Peyer's patch (tissue), 4 donors: ENCODE measurements at places on chromosomes 3 and 15.

DNA sequence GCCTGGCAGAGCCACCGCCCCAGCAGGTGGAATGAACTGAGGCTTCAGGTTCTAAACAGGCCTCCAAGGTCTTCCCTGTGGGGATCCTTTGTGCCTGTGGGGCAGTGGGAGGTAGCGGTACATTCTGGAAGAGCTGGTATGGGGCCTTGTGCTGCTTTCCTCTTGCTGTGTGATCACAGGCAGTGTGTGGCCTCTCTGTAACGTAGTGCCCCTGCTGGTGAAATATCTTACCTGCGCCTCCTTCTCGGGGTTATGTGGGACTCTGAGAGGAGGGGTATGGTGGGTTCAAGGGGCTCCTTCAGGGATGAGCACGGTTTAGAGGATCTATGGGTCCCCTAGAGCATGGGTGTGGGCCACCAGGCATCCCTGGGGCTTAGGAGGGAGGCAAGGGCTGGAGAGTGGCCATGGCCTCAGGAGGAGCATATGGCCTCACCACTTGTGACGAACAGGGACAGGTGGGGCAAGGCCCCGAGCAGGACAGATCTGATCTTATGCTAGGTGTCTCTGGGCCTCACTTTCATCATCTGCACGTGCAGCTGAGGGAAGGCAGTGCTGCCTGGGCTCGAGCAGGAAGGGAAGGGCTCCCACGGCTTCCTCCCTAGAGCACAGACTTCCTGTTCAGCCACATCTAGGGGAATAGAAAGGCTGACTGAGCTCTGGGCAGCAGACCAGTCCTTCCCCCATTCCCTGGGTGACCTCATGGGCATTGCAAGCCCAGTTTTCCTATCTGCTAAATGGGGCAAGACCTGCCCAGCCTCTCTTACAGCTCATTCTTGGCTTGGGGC lies 1.9 kb upstream of the ALS2CL start:
- no peak for DNase-seq

GRCh38 chr3:135987661-135988060 lies 22.1 kb downstream of the PPP2R3A start:
- no peak for DNase-seq

- DNase-seq, result no peak
These were observed 58.1 kb upstream of the NR2F2 start for GRCh38 chr15:96272427-96272826.

- DNase-seq, result no peak
These were observed 21.9 kb downstream of the ZIC4 start for GRCh38 chr3:147384210-147385058.

- DNase-seq, result no peak
These were observed 9.4 kb downstream of the TP53BP1 start for GRCh38 chr15:43483297-43484128.

- no peak for DNase-seq
These were observed 540.9 kb downstream of the MAGI1 start for GRCh38 chr3:65497846-65498245.

- DNase-seq, result no peak
These were observed 85.3 kb downstream of the PIK3R4 start for GRCh38 chr3:130661140-130661891.

- DNase-seq, result no peak
These were observed 43.0 kb upstream of the FGF7 start for GRCh38 chr15:49379996-49380395.
